Suppressor macrophage treated with lipopolysaccharide for 4 hours (primary cell): ENCODE measurements at places on chromosomes 12 and 14.

DNA sequence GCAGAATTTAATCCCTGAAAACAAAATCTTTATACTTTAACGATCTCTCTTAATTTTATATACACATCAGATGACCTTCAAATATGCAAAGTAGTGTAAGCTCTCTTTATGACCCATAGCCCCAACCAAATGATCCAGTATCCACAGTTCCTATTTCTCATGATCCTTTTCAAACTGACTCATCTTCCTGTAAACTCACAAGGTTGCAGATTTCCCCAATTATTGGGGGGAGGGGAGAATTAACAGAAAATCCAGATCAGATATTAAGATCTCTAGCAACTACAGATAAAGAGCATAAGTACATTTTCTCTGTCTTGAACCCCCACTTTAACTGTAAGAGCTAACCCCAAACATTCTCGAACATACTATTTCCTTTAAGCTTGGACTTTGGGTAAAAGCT, 12.5 kb downstream of the GNS start:
- peak; percentile 84 for DNase-seq

DNA sequence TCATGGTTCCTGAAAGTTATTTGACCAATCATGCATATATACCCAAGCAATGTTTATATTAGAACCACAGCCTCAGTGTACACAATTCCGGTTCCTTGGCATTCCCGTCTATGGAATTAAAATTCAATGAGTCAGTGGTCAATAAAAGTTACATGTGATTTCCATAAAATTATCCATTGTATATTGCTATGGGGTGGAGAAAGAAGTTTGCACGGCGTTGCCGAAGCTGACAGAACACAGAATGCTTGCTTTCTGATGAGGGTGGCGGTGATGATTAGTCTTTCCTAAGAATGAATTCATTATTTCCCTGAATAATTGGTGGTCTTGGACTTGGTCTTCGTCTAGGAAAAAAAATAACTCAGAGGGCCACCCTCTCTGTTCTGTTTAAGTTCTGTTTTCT, 214.1 kb downstream of the ANO2 start:
- DNase-seq: no peak

GRCh38 chr14:74619672-74620131, 7.7 kb upstream of the LTBP2 start:
- peak; percentile 43 for DNase-seq

DNA sequence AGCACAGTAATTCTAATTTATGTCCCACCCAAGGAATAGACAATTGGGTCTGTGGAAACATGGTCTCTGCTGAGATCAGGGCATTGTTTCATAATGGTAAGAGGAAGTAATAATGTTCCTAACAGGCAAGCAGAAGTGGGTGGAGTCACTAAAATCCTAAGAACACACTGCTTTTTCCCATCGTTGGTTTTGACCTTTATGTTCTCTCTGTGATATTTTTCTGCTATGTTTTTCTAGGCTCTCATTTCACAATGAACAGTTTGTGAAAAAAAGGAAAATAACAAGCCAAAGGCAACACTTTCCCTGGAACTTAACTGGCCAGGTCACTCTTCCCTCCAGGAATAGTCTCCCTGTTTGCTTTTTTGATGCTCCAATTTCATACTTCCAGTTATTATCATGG, 80.6 kb upstream of the OVCH1 start:
- DNase-seq: peak; percentile 40

DNA sequence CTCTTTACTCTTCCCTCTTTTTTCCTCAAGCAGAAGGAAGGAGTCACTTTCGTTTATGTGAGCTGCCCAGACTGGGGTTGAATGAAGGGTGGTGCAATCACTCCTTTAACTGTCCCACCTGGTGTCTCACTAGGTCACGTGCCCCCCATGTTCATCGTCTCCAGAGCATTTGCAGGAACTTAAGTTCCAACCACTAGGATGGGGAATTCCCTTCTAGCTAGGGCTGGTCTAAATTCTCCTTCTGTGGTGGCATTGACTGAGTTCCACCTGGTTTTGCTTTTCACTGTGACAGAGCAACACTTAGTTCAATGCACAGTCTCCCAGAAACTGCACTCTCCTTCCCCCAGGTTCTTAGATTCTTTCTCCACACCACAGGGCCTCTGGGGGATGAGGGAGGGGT, 9.5 kb downstream of the FANCM start:
- no peak for DNase-seq

- no peak for DNase-seq
These were observed 134.2 kb downstream of the NTF3 start for GRCh38 chr12:5565933-5566599.

DNA sequence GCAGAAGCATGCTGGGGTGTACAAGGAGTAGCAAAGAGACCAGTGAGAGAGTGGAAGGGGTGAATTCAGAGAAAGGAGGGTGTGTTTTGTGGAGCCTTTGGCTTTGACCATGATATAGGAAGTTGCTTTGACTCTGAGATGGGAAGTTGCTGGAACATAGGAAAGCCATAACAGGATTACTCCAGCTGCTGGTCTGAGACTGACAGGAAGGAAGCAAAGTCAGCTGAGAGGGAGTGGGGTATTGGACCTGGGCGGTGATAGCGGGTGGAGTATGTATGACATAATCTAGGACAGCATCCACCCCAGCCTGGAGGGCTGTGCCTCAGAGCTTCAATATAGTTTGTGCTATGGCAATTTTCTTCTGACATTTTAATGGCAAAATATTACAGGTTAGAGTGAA, 324.4 kb downstream of the PDZRN4 start:
- DNase-seq: peak; percentile 9

DNA sequence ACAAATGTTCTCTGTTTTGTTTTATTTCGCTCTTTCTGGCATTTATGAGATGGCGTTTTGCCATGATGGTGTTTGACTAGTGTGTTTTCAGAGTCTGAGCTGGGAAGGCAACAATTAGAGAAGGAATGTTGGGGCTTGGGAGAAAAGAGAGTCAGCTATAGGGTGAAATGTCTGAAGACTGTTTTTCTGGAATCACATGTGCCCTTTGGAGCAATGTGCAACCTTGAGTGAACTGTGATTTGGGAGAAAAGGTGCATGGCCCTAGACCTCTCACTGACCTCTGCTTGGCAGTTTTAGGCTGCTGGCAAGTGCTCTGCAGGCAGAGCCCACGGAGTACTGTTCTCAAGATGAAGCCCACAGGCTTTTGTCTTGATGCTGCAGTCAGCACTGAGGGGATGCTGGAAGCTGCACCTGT, 379.9 kb upstream of the PDE3A start:
- no peak for DNase-seq

DNA sequence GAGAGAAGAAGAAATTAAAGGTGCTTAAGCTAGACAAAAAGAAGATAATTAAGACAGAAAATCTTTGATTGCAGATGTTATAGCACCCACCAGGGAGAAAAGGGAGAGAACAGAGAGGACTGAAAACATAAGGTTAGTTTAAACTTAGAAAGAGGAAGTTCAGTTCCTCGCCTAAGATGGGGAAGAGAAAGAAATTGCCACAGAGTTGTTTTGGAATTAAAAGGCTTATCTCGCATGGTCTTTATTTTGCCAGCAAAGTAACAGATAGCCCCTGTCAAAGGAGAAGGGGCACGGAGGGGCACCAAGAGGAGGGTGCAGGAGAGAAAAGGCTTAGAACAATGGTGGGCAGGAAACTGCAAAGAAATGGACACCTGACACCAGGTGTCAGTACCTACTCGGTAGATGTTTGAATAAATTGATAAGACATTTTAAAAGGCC, 17.8 kb upstream of the OXA1L start:
- DNase-seq: peak; percentile 34

GRCh38 chr14:35369701-35370191, 34.8 kb downstream of the NFKBIA start:
- DNase-seq: no peak

- DNase-seq: no peak
These were observed 10.4 kb downstream of the OSBPL8 start for GRCh38 chr12:76549131-76549530.

GRCh38 chr14:69153873-69154270, 953 bp upstream of the DCAF5 start:
- DNase-seq: peak; percentile 31

GRCh38 chr14:91729756-91730155, 2.1 kb downstream of the CATSPERB start:
- DNase-seq: no peak

GRCh38 chr12:132270516-132270915, 58.9 kb downstream of the GALNT9 start:
- no peak for DNase-seq

- DNase-seq: peak; percentile 51
These were observed 1.0 kb upstream of the CAMKK2 start for GRCh38 chr12:121297435-121297991.

GRCh38 chr12:65649126-65649525, 175.2 kb upstream of the HMGA2 start:
- DNase-seq: peak; percentile 27

GRCh38 chr14:26363689-26364088, 234.1 kb downstream of the NOVA1 start:
- no peak for DNase-seq

DNA sequence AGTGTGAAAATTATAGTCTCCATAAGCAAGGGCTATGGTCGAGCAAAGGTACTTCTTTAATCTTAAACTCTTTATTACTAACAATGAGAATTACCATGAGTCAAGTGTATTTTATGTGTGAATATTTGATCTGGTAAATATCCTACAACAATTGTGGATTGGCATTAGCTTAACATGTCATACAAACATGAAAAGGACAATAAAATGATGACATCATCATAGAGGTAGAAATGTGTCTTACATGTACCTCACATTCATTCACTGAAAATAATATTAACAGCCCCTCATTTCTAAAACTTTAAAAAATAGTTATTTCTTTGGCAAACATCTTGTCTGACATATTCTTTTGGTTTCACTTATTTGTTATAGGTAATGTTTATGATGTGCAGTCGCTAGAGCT, 355.0 kb downstream of the NAV3 start:
- DNase-seq: no peak

GRCh38 chr12:94705676-94706075, 55.3 kb upstream of the TMCC3 start:
- DNase-seq: no peak

DNA sequence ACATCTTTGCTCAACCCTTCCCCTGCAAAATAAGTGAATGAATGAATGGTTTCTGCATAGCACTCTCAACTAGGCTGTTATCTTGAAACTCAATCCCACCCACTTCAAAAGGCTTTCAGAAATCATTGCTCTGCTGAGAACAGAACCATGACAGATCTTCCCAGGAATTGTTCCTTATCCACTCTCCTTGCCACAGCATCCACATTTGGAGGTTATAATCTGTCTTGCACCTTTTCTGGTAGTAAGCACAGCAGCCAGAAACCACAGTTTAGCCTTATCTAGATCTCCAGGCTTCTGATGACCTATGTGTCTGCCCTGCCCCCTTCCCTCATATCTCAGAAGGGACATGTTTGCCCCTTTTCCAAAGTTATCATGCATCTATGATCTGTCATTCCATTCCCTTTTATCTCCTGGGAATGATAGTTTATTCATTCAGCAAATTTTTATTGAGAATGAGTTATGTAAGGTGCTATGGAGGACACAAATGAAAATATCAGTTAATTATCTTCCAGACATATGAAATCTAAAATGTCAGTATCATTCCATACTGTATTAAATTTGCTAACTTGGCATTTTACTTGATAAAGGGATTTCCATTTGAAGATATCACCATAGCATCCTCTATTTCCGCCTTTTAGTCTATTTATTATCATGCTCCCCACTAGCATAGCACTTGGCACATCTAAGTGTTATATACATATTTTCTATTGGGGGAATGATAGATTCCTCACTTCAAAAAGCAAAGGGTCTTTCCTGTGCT, 21.4 kb downstream of the LGR5 start:
- DNase-seq: no peak

- no peak for DNase-seq
These were observed 44.8 kb downstream of the FBXW8 start for GRCh38 chr12:116955382-116956021.

DNA sequence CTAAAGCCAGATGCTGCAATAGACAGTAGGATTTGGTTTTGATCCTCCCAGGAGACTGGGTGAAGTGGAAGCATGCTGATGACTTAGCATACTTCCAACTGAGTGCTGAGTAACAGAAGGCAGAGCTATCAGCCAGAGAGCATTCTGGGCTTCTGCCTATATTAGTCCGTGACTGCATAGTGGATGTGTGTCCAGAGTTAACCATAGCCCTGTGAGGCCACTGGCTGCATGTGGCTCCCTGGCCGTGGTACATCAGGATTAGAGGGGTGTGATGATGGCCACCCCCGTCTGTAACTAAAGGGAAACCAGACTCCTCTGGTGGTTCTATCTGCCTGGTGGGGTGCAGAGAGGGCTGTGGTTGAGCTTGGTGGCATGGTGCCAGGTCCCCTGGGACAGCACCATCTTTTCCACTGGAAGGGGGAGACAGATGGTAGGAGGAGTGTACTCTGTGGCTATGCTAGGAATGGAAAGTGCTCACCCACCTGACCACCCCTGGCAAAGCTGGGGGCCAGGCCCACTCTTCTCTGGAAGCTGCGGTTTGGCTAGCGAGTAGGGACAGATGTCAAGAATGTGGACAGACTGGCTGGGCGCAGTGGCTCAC, 27.4 kb downstream of the ABCD4 start:
- no peak for DNase-seq

DNA sequence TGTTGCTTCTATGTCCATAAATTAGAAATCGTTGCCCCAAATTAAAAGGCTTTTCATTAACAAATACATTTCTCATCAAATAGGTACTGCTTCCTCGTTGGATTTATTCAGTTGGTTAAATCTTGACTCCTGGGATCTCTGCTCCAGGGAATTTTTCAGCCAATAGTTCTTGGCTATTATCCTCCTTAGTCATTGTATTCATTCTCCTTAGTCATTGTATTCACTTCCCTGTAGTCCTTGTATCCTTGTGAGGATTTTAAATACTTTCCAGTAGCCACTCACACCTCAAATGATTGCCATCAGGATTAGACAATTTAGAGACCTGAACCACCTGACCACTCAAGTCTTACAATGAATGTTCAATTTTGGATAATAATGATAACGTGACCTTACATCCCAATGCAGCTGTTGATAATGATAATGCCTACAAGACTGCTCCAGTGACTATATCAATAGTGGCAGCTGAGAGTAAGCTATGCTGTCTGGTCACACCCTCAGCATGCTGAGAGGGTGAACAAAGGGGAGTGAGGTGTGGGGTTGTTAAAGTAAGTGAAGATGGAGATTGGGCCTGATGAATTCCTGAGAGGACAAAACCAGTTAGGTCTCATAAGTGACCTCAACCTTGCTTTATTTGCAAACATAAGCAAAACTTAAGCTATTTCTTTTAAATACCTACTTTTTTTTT, 193.7 kb upstream of the RTL1 start:
- no peak for DNase-seq
